HuH-7.5 (cell line): ENCODE measurements at places on chromosomes 3 and 15.

DNA sequence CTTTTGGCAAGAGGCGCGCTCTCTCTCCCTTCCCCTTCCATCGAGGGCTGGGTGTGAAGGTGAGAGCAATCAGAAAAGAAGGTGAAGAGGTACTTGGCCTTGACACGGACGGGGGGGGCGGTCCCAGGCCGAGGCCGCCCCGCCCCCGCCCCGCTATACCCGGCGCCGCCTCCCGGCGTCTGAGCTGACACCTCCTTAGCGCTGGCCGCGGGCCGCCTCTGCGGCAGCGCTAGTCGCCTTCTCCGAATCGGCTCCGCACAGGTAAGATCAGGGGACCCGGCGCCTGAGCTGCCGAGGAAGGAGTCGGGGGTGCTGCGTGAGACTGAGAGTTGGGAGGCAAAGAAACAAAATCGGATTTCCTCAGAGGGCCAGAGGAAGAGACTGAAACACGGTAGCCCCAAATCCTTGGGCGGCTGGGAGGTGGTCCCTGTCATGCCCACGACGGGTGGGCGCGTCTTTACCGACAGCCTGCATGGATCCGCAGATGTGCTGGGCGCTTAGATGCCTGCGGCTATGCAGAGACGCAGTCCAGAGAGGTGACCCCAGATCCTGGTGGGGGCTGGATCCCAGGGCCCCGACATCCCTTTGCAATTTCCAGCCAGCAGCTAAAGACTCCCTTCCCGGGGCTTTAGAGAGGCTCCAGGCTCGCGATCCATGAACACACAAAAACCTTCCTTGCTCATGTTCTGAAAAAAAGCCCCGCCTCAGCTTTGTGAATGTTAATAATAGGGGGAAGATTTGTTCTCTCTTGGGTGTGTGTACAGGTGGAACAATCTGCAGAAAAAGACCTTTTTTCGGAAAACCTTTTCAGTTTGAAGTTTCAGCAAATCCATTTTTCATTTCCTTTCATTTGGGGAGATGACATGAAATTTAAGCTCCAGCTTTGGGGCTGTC, at the start of gene ENTPD3:
ENTPD3 (plus strand) TSS at position 184 of the 894 bp plus-strand sequence. CDS start 874 bp downstream, outside the sequence.
- DNase-seq, result no peak

- DNase-seq, result no peak
Measured at GRCh38 chr3:52259035-52259434, 13.5 kb downstream of the PPM1M start.

DNA sequence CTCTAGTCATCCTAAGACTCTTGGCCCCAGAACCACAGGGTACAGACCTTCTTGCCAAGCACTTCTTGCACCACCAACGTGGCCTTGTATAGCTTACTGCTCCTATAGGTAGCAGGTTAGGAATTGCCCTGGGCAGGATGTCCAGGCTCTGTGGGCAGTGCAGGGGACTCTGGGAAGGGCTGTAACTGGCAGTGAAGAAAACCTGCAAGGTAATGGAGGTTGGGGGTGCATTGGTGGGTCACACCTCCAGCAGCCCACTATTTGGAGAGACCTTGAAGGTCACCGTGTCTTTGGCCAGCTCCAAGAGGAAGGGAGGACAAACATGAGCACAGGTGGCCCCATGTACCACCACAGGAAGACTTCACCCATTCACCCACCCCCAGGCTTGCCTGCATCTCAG, 21.3 kb upstream of the XYLB start:
- DNase-seq, result no peak

DNA sequence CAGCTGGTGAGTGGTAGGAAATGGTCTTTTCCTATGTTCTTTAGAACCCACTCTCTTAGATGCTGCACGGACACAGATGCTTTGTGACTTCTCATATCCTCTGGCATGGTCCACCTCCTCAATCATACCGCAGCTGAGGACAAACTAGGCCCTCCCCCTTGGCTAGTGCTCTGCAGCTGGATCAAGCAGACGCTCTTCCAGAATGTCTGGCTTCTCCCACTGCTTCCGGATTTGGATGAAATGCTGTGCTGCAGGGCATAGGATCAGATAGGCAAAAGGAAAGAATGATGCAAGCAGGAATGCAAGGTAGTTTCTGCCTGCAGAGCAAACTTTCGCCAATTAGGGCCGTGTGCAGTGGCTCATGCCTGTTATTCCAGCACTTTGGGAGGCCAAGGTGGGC, 75.7 kb upstream of the SLC4A7 start:
- DNase-seq, result peak; percentile 12

- DNase-seq, result no peak
Measured at GRCh38 chr3:153744889-153745288, 376.3 kb upstream of the ARHGEF26 start.

DNA sequence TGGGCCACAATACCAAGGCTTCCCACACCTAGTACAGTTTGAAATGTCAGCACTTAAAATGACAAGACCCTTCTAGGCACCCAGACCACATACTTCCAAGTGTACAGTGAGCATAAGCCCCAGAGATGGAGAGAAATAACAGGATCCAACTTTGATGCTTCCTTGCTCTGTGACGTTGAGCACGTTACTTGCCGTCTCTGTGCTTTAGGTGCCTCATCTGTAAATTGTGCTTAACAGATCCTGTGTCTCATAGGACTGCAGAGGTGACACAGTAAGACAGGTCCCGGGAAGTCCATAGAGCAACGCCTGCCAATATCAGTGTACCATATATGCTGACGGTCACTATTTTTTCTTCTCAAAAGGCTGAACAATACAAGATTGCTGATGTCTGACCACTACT, 59.1 kb downstream of the LRIG1 start:
- DNase-seq, result no peak

DNA sequence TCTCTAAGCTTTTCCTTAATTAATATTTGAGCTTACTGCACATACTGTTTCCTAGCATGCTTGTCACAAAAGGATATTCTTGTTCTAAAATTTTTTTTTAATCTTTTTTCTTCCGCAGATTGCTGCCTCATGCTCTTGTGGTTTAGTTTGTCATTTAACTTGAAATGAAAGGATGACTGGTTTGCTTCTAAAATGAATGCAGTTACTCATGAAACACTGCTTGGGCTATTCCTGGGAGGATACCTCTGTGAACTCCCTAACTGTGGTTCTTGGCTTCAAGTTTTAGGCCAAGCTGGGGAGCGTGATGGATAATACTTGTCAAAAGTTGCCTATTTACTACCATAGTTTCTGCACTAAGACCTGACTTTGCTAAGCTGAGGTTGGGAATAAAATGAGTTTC, 64.0 kb downstream of the USP13 start:
- no peak for DNase-seq

- no peak for DNase-seq
Measured at GRCh38 chr15:100235030-100235617, 106.7 kb downstream of the ADAMTS17 start.

- DNase-seq, result no peak
Measured at GRCh38 chr3:32866533-32866932, 48.7 kb downstream of the TRIM71 start.

DNA sequence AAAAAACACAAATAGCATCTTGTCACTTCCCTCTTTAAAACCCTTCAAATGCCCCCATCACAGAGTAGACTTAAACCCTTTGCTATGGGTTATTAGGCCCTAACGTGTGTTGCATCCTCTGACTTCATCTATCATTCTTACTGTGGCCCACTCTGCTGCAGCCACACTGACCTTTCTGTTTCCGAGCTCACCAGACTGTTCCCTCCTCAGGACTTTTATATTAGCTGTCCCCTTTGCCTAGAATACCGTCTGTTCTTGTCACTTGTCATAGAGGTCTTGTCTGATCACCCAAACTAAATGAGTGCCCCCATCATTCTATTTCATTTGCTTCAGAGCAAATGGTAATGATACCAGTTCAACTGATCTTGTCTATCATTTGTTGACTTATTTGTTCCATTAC, 877 bp upstream of the FEM1B start:
- DNase-seq, result no peak

DNA sequence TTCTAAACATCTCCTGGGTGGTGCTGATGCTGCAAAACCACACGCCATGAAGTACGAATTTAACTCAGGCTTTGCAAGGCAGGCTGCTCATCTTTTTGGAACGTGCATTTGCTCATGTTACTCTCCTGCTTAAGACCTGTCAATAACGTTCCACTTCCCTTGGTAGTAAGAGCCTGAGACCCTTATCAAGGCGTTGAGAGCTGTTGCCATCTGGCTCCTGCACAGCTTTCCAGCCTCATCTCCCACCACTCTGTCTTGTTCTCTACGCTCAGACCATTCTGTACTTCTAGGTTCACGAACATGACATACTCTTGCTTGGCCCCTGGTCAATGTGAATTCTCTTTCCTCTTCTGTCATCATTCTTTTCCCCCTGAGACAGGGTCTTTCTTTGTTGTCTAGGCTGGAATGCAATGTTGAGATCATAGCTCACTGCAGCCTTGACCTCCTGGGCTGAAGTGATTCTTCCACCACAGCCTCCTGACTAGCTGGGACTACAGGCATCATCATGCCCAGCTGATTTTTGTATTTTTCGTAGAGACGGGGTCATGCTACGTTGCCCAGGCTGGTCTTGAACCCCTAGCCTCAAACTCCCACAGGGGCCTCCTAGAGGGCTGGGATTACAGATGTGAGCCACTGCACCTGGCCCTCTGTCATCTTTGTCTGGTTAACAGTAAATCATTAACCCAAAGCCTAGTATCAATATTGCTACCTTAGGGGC, 202.8 kb downstream of the CADPS start:
- no peak for DNase-seq

DNA sequence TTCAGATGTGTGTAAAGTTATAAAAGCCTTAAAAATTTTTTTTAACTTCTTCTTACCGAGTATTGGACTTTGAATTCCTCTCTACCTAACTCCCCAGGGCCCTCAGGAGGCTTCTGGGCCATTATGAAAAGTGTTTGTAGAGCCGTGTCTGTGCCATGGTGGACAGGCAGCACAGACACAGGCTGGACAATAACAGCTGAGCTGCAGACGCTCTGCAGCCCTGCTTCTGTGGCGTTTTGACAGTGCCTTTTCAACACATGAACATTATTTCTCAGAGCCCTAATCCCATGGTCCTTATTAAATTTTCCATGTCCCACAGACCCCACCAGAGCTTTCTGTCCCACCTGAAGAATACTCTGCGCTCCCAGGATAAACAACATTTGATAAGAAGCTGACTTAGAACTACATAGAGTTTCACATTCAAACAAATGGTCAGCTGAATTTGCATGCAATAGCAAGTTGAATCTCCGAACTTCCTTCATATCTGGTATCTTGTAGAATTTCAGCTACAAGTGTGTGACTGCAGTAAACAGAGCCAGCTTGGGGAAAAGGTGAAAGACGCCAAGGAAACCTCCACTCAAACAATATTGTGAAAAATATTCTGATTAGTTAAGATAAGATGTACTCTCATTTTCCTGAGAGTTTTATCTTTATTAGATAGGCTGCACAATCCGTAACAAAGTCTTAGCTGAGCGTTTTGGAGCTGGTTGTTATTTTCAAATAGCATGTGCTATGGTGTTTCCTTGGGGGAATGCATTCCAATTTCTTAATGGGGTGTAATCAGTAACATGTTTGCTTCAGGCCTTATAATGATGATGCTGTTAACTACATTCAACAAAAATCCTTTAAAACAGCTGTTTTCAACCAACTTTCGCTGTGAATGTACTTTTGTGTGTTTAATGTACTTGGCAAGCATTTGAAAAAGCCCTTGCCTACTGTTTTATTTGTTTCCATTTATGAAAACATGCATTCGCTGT, 378.2 kb downstream of the MECOM start:
- DNase-seq, result no peak

DNA sequence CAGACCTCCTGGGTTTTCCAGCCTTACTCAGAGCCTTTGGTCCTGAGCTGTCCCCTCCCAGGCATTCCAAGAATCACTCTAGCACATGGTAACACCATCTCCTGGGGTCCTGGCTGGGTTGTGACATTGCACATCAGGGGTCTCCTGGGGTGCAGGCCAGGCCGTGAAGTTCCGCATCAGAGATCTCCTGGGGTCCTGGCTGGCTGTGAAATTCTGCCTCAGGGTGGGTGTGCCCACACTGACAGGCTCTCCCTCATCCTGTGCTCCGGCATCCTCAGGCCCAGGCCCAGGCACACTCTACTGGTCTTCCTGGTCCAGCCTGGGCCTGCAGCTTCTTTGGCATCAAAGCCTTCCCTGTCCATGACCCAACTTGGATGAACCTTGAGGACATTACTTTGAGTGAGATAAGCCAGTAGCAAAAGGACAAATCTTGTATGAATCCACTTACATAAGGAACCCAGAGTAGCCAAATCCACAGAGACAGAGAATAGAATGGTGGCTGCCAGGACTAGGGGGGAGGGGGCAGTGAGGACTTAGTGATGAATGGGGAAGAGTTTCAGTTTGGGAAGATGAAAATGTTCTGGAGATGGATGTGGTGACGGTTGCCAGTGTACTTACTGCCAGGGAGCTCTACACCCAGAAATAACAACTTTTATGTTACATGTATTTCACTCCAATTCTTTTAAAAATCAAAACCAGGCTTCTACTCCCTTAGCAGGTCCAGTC, 49.1 kb upstream of the KLF13 start:
- no peak for DNase-seq

GRCh38 chr3:122533931-122534334, 19.2 kb upstream of the KPNA1 start:
- no peak for DNase-seq

DNA sequence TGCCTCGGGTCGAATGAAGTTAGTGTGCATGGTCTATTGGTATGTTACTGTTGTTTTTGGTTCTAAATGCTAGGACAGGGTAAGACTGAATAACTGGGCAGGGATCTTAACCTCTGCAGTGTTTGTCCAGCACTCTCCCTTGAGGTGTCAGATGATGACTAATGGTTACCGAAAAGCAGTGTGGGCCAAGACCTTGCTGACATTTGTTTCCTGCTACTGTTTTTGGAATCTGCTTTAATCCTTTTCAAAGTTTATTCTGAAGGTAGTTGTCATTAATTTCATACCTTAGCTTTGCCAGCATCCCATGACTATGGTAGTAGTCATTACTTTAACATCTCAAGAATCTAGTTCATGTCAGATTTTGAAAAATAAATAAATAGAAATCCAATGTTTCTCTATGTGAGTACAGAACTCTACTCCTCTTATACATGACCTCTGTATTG, 117.0 kb downstream of the P3H2 start:
- DNase-seq, result no peak

GRCh38 chr15:29631076-29632070, 190.9 kb downstream of the TJP1 start:
- no peak for DNase-seq

DNA sequence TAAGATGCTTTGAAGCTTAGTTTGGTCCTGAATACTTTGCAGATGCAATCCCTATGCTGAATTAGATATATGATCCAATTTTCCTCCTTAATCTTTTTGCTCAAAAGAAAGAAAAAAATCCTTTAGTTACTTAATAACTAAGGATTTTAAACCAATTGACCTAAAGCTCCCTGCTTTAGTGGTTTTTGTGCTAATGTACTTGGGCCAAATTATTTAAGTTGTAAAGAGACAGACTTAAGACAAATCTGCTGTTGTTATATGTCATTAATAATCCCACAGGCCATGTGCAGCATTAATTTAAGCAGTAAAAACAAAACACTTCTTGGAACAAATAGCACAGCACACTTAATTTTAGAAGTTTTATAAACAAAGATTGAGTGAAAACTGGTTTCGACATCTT, 776.1 kb upstream of the SEMA6D start:
- no peak for DNase-seq

GRCh38 chr3:194101592-194102432, 34.1 kb upstream of the HES1 start:
- DNase-seq, result no peak

- no peak for DNase-seq
Measured at GRCh38 chr3:159244933-159245332, 443.1 kb downstream of the MFSD1 start.

GRCh38 chr3:13278783-13279531, 141.2 kb downstream of the NUP210 start:
- DNase-seq, result no peak

- DNase-seq, result no peak
Measured at GRCh38 chr3:72262736-72263135, 477.8 kb upstream of the PROK2 start.

- no peak for DNase-seq
Measured at GRCh38 chr3:115834068-115834467, 210.8 kb downstream of the GAP43 start.
